ENCODE measurements at places on chromosomes 13 and 19. TPM values are rescaled to one million over a fixed set of nuclear protein-coding genes. Genes with fewer than 3 reads are reported as not detected.

DNA sequence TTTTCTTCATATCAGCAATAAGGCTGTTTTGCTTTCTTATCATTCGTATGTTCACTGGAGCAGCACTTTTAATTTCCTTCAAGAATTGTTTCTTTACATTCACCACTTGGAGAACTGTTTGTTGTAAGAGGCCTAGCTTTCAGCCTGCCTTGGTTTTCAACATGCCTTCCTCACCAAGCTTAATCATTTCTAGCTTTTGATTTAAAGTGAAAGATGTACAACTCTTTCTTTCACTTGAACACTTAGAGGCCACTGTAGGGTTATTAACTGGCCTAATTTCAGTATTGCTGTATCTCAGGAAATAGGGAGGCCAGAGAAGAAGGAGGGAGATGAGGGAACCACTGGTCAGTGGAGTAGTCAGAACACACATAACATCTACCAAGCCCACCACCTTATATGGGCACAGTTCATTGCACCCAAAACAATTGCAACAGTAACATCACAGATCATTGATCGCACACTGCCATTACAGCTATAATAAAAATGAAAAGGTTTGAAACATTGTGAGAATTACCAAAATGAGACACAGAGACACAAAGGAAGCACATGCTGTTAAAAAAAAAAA, 181.4 kb upstream of the TUBA3C start:
- no peak for DNase-seq
- H3K4me3 ChIP-seq = no peak overlapping the region
- no peaks in the 10 kb centered on the region for H3K27me3 ChIP-seq
- no peaks in the 10 kb centered on the region for H3K4me1 ChIP-seq
- no peak overlapping the region for H3K27ac ChIP-seq
- no peaks in the 10 kb centered on the region for H3K36me3 ChIP-seq

- no peak for DNase-seq
- H3K27me3 ChIP-seq = no peaks in the 10 kb centered on the region
- no peak overlapping the region for H3K27ac ChIP-seq
These were observed 53.0 kb downstream of the PEPD start for GRCh38 chr19:33468361-33469170.

GRCh38 chr13:60679928-60680694, 283.1 kb downstream of the TDRD3 start:
- H3K36me3 ChIP-seq = no peaks in the 10 kb centered on the region
- no peak overlapping the region for H3K4me3 ChIP-seq
- no peaks in the 10 kb centered on the region for H3K27me3 ChIP-seq
- no peak for DNase-seq

The IGFL3 gene
- total RNA-seq = not detected

- no peaks in the 10 kb centered on the region for H3K36me3 ChIP-seq
- no peak overlapping the region for H3K4me3 ChIP-seq
- H3K27me3 ChIP-seq = no peaks in the 10 kb centered on the region
- H3K4me1 ChIP-seq = no peaks in the 10 kb centered on the region
- no peak for DNase-seq
- no peak overlapping the region for H3K27ac ChIP-seq
These were observed 162.0 kb downstream of the ITGBL1 start for GRCh38 chr13:101614491-101614890.

DNA sequence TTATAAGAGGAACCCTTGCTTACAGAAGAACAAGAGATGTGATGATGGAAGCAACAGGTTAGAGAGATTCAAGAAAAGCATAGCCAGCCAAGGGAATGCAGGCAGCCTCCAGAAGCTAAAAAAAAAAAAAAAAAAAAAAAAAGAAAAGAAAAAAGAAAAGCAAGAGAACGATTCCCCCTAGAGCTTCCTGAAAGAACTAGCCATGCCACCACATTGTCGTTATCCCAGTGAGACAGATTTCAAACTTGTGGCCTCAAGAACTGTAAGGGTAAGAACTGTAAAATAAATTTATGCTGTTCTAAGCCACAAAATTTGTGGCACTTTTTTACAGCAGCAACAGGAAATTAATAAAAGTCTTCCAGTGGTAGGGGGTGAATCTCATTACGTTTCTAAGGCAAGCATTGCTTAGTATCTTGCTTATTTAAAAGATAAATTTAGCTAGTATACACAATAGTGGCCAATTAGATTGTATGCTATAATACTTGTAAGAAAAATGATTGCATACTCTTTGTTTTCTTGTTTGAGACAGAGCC, 21.8 kb downstream of the RFXAP start:
- H3K27me3 ChIP-seq = no peaks in the 10 kb centered on the region
- H3K4me3 ChIP-seq = no peak overlapping the region
- H3K27ac ChIP-seq = no peak overlapping the region
- no peak for DNase-seq
- H3K36me3 ChIP-seq = no peaks in the 10 kb centered on the region

GRCh38 chr19:55504252-55504603, 16.0 kb downstream of the SSC5D start:
- peak overlapping the region; percentile 89 for H3K27ac ChIP-seq
- peak overlapping the region; percentile 48 for H3K4me3 ChIP-seq
- peaks cover 11% of the 10 kb centered on the region for H3K36me3 ChIP-seq
- DNase-seq = no peak
- H3K4me1 ChIP-seq = peaks cover 4% of the 10 kb centered on the region

DNA sequence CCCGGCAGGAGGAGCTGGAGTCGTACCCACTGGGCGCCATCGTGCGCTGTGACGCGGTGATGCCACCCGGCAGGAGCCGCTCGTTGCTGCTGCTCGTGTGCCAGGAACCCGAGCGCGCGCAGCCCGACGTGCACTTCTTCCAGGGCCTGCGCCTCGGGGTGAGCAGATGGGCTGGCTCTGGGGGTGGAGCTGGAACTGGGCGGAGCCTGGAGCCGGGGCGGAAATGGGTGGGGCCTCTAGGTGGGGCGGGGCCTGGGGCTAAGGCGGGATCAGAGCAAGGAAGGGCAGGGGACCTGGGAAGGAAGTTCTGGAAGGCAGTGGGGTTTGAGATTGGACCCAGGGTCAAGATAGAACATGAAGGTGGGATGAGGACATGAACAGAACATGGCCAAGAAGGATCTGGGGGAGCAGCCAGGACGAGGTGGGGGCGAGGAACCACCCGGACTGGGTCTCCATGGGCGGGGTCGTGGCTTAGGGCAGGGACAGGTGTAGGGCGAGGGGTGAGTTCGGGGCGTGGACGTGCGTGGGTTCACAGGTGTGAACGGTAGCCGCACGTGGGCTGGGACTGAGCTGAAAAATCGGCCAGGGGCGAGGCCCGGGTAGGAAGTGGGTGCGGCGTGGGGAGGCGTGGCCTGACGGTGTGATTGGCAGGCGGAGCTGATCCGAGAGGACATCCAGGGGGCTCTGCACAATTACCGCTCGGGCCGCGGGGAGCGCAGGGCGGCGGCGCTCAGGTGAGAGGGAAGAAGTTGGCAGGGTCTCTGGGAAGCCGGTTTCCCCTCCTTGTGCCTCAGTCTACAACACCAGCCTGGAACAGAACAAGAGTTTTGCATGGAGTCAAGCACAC, 4.7 kb downstream of the EPS8L1 start:
- no peak overlapping the region for H3K27ac ChIP-seq
- peaks cover 81% of the 10 kb centered on the region for H3K27me3 ChIP-seq
- peaks cover 26% of the 10 kb centered on the region for H3K4me1 ChIP-seq
- no peaks in the 10 kb centered on the region for H3K36me3 ChIP-seq
- no peak for DNase-seq

GRCh38 chr13:106905380-106906162, 337.6 kb upstream of the ARGLU1 start:
- no peak for DNase-seq
- H3K27ac ChIP-seq = no peak overlapping the region
- no peak overlapping the region for H3K4me3 ChIP-seq
- H3K36me3 ChIP-seq = no peaks in the 10 kb centered on the region
- no peaks in the 10 kb centered on the region for H3K4me1 ChIP-seq

- no peak within 1 kb of the TSS for H3K4me3 ChIP-seq
- no peak for DNase-seq
- H3K4me1 ChIP-seq = no peaks in the 10 kb centered on the region
These were observed at the start of gene ADGRE1 for GRCh38 chr19:6887316-6887715. Gene ADGRE1 (plus strand): TSS chr19:6887579. CDS start chr19:6887609, 30 bp downstream.

DNA sequence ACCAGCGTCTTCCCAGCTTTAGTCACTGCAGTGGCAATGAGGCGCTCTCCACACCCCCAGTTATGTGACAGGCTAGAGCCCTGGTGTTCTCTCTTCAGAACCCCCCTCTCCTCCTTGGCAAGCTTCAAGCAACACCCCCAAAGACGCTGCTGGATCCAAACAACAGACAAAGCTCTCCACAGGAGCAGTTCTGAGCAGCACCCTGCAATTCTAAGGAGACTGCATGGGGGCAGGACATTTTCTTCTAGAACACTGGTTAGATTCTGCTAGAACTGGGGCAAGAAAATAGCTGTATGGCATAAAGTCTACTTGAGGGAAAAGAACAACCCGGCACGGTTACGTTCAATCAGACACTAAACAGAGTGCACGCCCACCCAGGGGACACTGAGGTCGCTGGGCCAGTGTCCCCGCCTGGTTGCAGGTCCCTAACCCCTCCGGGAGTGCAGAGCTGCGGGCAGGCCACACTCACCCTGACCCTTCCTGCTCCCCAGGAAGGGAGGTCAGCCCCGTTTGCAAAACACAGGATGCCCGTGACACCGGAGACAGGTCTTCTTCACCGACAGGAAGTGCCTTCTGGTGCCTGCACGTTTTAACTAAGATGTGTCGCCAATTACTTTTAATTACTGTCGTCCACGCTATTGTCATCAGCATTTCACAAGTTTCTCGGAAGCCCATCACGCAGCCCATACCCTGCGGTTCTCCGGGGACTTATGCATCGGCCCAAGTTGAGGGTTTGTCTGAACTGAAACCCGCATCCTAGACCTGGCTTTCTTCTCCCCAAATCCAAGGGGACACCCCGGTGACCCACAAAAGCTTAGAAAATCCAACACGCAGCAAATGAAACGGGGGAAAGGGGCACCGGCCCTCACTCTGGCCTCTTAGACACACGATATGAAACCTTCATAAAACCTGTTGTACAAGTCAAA, 943 bp downstream of the GJB6 start:
- no peak overlapping the region for H3K4me3 ChIP-seq
- H3K27ac ChIP-seq = no peak overlapping the region
- no peaks in the 10 kb centered on the region for H3K4me1 ChIP-seq
- no peak for DNase-seq

DNA sequence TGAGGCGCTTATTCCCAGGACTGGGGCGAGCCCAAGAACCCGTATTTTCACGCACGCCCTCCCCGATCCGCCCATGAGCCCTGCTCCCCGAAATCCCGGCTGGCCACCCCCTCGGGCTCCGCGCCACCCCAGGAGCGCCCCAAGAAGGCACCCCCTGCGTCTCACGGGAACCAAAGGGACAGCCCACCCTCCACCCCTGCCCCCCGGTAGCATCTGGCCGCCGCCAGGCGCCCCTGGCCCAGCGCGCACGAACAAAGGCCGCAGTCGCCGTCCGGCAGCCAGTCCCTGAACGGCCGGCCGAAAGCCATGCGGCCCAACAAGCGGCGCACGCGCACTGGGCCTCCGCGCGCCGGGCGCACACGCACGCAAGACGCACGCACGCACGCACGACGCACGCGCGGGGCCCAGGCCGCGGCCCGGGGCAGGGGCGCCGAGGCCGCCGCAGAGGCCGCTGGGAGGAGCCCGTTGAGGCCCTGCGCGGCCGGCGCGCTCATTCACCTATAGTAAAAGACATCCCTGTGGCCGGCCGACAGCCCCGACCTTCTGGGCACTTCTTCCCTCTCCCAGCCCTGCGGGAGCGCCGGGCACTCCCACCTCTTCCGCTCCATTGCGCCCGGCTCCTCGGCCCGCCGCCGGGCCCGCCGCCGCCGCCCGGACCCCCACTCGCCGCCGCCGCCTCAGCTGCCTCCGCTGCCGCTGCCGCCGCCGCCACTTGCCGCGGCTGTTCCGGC, 476 bp downstream of the MBD3 start:
- H3K27ac ChIP-seq = peak overlapping the region; percentile 89
- H3K36me3 ChIP-seq = peaks cover 6% of the 10 kb centered on the region
- H3K27me3 ChIP-seq = no peaks in the 10 kb centered on the region
- DNase-seq = peak; percentile 93
- H3K4me1 ChIP-seq = no peaks in the 10 kb centered on the region
- peak overlapping the region; percentile 82 for H3K4me3 ChIP-seq

Data from sigmoid colon (tissue), 7 donors.